ENCODE measurements at places on chromosomes 2 and 18.
A peak's percentile ranks its signal among the peaks of the same experiment; 100 is the strongest.

DNA sequence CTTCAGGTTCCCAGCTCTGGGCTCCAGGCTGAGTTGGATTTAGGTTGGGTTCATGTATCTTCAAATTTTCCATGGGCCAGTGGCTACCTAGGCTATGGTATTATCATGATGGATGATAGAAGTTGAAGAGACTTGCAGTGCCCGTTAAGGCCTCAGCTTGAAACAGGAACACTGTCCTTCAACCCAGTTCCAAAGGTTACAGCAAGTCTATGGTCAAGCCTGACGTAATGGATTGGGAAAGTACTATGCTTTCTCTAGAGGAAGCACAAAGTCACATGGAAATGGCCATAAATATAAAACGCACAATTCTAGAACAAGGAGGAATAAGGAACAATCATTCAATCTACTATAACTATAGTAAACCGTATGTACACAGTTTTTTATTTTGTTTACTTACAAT lies 593.2 kb downstream of the ZEB2 start:
- DNase-seq, result no peak

DNA sequence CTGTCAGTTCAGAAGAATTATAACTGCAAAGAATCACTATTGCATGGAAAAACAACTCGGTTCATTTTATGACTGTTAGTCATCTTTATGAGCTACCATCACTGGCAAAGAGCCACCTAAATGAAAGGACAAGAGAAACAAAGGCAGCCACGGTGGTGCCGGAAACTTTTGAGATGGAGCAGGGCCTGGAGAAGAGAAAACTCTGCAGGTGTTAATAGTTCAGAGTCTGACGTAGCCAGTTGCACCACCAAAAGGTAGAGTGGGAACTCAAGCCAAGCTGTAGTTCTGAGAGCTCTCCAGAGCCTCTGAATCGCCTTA lies 110.9 kb downstream of the FTCDNL1 start:
- DNase-seq, result no peak

DNA sequence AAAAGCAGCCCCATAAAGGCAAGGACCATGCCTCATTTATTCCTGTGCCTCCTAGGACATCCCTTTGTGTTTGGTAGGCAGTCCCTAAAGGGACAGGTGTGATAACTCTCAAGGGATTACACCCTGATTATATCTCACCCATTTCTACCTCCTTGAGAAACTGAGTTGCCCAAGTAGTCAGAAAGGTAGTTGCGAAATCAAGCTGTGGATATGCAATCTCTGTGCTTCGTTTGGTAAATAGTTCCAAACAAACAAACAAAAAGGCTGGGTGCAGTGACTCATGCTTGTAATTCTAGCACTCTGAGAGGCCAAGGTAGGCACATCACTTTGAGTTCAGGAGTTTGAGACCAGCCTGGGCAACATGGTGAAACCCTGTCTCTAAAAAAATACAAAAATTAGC lies 100.2 kb upstream of the ARL5A start:
- DNase-seq, result peak; percentile 91

- DNase-seq, result no peak
These were observed 1.2 kb downstream of the TMEM200C start for GRCh38 chr18:5893956-5894610.

DNA sequence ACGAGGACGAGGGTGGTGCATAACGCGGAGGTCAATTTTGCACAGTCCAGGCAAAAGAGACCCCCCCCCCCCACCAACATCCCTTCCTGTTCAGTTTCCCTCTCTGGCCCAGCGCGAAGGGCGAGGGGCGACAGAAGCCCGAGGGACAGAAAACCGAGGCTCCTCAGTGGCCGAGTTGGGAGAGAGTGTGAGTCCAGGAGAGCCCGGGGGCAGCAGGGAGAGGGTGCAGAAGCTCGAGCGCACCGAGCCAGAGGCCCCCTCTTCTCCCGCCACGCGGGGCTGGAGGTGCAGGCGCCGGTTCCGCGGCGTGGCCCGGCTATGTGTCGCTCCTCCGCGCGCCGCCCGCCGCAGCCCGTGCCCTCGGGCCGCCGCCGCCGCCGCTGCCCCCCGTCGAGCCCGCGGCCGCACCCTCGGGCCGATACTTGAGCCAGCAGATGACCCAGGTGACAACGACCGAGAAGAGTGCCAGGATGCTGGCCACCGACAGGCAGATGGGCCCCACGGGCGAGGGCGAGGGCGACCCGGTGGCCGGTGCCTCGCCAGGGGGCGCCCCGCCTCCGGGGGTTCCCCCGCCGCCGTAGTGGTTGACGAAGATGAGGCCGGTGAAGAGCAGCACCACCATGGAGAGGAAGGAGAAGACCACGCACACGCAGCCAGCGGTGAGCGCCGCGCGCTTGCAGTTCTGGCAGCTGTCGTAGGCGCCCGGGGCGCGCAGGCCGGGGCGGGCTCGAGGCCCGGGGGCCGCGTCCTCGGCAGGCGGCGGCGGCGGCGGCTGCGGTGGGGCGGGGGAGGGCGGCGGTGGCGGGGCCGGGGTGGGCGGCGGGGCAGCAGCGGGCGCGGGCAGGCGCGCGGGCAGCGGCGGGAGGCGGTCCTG lies 20.2 kb upstream of the PAX3 start:
- peak; percentile 42 for DNase-seq

- DNase-seq, result no peak
These were observed 10.5 kb upstream of the DCTN1 start for GRCh38 chr2:74390606-74391005.

DNA sequence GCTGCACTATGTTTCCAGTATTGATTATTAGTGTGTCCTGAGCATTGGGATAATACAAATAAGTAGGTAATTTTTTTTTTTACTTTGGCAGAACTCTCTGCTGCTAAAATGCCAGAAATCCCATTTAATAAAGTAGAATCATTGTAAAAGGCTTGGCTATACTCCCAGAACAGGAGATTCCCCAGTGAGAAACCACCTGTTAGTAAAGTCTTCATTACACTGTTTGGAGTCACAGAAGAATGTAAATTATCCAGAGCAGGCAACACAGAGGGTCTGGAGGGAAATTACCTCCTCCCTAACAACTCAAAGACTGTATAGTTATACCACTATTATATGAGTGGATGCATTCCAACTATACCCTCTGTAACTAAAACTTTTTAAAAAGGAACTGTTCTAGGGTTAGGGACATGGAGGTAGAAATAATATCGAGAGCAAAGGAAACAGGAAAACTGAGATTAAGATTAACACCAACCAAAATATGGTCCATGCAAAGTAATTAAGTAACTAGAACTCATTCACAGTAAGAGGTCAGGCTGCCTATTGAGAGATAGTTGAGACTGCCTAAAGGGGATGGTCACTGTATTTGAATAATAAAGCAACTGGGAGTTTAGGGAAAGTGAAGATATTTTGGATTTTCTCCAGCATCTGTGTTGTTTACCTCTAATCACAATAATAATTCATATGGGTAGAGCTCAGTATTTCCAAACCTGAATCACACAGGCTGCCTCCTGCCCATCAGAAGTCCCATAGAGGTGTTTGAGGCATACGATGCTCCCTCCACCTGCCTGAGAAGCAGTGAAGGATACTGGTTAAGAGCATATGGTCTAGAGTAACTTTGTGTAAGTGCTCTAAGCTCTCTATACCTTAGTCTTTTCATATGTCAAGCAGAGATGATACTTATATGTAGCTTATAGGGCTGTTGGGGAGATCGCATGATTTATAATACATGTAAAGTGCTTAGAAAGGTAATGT lies 34.4 kb downstream of the MAP2 start:
- no peak for DNase-seq

DNA sequence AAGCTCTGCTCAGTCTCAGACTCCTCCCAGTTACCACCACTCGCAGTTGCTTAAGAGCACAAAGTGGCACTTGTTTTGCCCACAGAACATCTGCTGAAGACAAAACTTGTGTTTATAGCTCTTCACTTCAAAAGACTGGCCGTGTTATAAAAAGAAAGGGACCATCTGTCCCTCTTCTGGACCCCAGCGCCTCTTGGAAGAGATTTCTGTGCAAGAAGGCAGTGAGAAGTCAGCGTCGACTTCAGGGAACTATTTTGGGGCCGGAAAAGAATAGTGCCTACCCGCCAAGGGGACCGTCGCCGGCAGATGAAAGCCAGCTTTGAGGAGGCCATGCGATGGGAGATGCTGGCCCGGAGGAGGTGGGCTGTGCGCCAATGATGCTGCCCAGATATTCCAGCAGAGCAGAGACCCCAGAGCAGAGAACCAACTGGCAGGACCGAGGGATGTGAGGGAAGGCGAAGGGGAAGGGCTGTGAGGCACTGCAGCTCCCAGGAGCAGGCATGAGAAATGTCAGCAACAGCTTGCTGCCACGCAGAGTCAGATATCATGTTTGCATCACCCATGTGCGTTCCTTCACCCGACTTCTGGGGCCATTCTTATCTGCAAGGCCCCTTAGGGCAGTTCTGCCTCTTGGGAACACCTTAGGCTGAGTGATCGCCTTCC lies 270.9 kb downstream of the ATAD2B start:
- DNase-seq, result no peak

DNA sequence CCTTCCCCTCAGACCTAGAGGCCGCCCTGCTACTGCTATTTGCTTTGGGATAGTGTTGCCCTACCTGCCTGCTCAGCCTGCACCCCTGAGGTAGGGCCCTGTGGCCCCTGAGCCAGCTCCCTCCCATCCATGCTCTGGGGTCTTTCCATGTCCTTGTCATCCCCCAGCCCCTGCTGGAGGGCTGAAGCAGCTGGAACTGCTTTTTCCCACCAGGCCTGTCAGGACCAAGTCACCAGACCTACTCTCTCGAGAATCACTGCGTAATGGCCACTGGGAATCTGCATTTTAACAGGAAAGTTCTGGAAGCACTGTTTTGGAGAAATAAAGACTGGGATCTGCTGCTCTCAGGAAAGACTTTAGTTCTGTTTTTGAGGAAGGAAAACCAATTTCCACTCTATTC lies 20.2 kb upstream of the SLC35F6 start:
- DNase-seq, result no peak

DNA sequence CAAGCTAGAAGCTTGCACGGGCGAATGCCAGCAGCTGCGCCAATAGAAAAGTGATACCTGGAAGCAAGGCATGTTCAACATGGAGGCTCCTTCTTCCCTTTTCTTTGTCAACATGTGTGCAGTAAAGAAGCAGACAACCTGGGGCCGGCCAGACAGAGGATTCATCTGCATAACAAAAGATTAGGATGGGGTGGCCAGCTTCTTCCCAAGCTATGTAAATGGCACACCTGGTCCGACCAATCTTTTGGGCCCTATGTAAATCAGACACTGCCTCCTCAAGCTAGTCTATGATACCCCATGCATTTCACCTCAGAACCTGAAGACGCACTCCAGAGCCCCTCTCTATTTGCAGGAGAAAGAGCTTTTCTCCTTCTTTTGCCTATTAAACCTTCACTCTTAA lies 66.4 kb upstream of the TGFA start:
- no peak for DNase-seq

DNA sequence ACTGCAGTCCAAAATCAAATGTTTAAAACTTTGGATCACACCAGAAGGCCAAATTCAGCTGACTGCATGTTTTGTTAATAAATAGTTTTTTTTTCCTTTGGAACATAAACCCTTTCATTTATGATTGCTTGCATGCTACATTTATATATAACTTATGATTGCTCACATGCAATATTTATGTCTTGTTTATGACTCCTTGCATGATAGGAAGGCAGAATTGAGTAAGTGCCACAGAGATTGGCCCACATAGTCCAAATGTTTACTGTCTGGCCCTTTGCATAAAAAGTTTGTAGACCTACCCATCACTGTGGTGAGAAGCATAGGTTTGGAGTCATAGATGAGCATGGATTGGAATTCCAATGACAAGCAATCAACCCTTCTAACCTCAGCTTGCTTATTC lies 30.8 kb downstream of the WDFY1 start:
- no peak for DNase-seq

DNA sequence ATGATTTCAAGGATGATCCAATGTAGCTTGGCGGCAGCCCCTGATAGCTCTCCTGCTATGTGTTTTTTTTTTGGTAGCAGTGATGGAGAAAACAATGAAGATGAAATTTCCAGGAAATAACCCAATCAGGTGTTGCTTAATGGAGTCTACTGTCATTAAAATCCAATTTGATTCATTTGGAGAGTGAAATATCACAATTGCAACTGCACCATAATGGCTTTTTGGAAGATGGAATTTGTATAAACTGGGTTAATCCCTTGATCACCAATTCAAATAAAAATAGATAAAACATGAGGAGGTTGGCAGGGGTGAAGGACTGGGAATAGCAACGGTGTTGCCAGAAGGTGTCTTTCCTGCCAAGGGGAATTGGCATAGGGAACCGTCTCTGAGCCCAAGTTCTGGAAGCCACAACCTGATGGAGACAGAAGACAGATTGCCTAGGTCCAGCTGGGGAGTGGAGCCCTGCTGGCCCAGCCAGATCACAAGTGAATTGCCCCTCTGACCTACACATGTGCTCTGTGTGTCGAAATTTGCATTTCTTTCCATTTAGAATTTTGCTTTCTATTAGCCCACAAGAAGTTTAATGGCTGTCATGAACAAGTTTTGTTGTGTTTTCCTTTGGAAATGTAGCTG lies 170.3 kb upstream of the SPRED2 start:
- no peak for DNase-seq

- DNase-seq, result no peak
These were observed 343.4 kb upstream of the HS6ST1 start for GRCh38 chr2:128662051-128662471.

GRCh38 chr2:8413589-8414135 lies 268.2 kb upstream of the ID2 start:
- peak; percentile 73 for DNase-seq

- DNase-seq, result no peak
These were observed 17.1 kb upstream of the MC2R start for GRCh38 chr18:13932285-13933025.

- DNase-seq, result peak; percentile 90
These were observed 10.6 kb upstream of the ITGB6 start for GRCh38 chr2:160210599-160211138.

DNA sequence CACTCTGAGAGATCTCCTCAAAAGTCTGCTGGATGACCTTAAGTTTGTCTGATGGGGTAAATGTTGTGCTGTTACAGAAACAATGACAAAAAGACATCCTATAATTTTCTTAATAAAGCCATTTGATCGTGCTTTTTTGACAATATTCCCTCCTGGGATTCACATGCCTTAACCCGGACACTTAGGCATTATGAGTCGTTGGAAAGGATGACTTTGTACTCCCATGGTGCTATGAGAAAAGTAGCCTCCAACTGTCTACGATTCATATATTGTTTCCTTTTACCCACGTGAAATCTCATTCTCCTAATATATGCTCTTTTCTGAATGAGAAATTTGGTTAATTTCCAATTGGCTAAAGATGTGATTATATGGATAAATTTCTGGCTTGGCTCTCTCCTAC lies 6.1 kb upstream of the MPP4 start:
- no peak for DNase-seq

DNA sequence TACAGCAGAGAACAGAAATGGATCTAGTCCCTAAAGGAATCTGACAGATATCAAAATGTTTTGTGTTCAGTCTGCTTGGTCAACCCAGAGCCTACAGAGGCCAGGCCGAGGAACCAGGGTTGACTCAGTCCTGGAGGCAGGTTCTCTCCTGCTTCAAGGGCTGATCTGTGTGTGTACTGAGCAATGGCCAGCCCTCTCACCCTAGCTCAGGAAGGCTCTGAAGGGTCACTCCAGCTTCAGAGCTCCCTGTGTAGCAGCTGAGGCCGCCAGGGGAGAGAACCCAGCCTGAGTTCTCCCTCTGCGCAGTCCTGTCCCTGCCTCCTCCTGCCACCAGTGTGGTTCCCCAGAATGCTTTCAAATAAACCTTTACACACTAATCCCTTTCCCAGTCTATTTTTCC lies 41.1 kb downstream of the NEURL3 start:
- DNase-seq, result no peak

GRCh38 chr2:166372046-166372445 lies 3.7 kb downstream of the SCN9A start:
- no peak for DNase-seq

- DNase-seq, result no peak
These were observed 276.7 kb downstream of the CCDC85A start for GRCh38 chr2:56460508-56460907.

- DNase-seq, result no peak
These were observed 32.3 kb downstream of the PLB1 start for GRCh38 chr2:28528206-28528605.

Data from MCF 10A (cell line).